ENCODE measurements at places on chromosomes 2 and 18. TPM values are rescaled to one million over a fixed set of nuclear protein-coding genes. Genes with fewer than 3 reads are reported as not detected.

The LONRF2 gene
- total RNA-seq: 3.5 TPM

The MARCO gene
- 0.36 TPM for total RNA-seq

The ANKZF1 gene
- 16.2 TPM for total RNA-seq

The KIF5C gene
- total RNA-seq: 0.39 TPM

The PDK1 gene
- total RNA-seq: 3.5 TPM

The ANO7 gene
- total RNA-seq: 2.3 TPM

The PAX3 gene
- not detected for total RNA-seq

The C2orf66 gene
- total RNA-seq: 0.12 TPM
